Dermis blood vessel endothelial cell (primary cell): ENCODE measurements at places on chromosomes 5 and 9. TPM values are rescaled to one million over a fixed set of nuclear protein-coding genes. Genes with fewer than 3 reads are reported as not detected.

DNA sequence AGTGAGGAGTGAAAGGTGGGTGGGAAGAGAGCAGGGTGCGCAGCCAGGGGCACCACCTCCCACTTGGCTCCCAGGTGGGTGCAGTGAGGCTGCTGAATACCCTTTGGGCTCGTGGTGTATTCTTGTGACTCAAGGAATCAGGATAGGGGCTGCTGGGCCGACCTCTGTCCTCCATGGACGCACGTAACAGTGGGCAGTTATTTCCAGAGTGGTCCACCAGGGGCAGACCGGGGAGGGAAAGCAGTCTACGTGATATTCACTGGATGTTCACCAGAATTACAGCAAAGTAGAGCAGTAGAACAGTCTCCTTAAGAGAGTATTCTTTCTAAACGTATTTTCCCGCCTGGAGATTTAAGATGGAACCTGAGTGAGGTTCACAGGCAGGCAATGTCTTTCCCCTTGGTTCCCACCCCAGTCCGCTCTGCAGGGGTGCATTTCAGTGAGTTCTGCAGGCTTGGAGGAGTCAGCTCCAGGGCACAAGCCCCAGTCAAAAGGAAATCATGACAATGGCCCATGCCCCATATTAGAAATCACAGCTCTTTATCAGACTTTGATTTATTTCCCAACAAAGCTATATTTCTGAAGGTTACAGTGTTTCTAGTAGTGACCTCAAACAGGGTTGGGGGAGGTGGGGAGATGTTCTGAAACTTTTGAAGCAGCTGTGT lies 88.7 kb downstream of the SYK start:
- DNase-seq: no peak

DNA sequence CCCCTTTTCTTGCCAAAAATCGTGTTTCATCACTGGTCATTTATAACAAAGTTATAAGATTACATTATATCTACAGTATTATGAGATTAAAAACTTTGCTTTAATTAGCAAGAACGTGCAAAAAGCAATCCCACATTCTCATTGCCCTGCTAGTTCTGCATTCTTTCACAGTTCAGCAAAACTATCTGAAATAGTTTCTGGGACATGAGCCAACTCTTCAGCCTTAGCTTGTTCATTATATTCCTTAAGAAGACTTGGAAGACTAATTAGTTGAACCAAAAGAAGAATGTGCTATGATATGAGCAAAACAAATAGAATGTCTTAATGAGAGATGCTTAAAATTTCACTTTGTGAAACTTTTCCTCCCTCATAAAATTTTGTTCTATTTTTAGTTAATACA lies 76.7 kb downstream of the ITGA1 start:
- peak; percentile 26 for DNase-seq

DNA sequence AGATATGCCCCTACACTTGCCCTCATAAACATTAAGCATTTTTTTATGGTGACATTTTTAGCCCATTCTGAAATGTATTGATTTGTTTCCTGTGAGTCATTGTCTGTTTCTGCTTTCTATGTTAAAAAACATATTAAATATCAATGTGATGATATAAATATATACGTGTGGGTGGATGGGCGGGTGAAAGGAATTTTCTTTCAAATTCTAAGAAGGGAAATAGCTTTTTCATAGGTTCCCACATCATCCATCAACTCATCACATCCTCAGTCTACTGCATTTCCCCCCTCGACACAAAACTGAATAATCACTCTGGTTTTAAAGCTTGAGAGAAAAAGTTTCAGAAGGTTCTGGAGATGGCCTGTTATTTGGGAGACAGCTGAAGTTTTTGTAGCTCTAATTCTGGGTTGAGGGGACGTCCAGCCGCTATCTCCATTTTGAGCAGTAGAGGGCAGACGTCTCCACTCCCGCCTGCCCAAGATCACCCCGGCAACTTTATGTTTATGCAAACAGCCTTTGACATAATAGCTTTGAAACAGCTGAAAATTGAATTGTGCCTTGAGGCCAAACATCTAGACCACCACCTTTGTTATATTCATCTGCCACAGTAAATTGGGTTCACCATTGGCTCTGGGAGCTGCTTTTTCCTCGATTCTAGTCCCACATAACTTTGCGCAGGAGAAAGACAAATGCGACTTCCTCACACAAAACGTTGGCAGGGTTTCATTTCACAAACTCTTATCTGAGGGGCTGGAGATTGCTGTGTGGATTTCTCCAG lies 216.2 kb upstream of the CLINT1 start:
- DNase-seq: peak; percentile 86

SCGB3A2 gene
- total RNA-seq: not detected in 2 replicates

ZNF300 gene
- 6.5 and 6.8 TPM in 2 replicates for total RNA-seq

SHOC1 gene
- total RNA-seq: not detected in 2 replicates

GRCh38 chr5:118921866-118922265 lies 66.5 kb downstream of the DTWD2 start:
- no peak for DNase-seq

DNA sequence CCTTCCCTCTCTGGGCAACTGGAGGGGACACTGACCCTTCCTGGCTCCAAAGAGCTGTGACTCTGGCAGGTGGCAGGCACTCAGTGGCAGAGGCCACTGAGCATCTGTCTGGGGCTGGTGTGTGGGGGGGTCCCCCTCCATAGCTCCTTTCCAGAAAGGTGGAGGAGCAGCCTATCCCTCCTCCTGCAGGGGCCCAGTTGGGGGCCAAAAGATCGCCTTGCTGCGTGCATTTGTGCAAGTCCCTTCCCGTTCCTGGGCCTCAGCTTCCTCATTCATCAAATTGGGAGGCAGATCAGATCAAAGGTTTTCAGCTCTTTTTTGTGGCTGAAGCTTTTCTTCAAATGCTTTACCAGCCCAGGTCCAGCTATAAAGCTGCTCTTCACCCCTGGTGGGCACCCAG lies 77.7 kb downstream of the NTNG2 start:
- DNase-seq: no peak

RMI1 gene
- total RNA-seq: 8.0 and 18.4 TPM in 2 replicates

DNA sequence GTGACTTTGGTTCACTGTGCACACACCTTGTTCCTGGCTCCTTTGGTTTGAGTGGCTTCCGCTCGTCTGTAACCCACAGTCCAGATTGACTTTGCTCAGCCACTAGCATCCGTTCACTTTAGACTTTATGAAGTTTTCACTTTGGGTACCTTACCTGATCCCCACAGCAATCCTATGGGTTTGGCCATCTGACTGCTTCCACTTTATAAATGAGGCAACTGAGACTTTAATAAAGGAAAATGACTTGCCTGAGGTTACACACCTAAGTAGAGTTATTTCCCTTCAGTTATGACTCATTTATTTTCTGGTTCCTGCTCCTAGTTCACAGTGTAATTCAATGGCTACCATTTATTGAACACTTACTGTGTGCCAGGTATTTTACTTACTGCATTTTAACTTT lies 94.2 kb upstream of the SAP30L start:
- DNase-seq: no peak

DNA sequence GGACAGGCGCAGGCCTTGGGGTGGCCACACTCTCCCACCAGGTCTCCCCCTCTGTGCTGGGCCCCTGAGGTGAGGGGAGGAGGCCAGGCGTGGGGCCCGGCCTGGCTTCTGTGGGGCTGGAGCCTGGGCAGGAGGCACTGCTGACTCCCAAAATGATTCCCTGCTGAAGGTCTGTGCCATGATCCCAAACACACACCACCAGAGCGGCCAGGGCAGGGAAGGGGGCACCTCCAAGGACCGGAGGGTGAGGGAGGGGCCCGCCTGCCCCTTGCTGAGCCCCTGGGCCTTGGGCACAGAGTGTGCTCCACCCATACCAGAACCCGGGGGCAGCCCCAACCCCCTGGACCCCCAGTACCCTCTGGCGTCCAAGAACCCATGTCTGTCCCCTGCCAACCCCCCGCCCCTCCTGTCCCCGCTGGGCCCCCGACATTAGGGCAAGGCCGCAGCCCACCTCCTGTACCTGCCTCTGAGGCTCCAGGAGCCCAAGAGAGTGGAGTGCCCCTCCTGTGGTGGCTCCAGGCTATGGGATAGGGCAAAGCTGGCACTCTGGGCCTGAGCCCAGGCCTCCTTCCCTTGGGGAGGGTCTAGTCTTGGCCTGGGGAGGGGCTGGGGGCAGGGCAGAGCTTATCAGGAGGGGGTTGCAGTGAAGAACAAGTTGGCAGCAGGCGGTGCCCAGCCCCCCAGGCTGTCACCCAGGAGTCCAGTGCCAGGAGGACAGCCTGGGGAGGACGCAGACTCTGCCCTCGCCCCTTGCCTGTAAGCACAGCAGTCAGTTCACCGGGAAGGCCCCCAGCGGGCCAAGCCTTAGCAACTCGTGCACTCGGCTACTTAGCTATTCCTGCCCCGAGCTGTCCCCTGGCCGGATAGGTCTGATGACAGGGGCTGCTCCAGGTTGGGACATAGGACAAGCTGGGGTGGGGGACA lies 2.6 kb upstream of the EGFL7 start:
- DNase-seq: no peak

- DNase-seq: peak; percentile 35
These were observed 91.1 kb upstream of the TBCA start for GRCh38 chr5:77867194-77867691.

DNA sequence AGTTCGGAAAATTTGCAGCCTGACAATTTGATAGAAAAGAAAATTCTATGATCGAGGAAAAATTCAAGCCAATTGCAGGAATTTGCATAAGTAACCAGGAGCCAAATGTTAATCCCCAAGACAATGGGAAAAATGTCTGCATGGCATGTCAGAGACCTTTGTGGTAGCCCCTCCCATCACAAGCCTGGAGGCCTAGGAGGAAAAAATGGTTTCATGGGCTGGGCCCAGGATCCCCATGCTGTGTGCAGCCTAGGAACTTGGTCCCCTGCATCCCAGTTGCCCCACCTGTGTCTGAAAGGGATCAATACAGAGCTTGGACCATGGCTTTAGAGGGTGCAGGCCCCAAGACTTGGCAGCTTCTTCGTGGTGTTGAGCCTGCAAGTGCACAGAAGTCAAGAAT lies 1847.9 kb upstream of the ACO1 start:
- no peak for DNase-seq

DNA sequence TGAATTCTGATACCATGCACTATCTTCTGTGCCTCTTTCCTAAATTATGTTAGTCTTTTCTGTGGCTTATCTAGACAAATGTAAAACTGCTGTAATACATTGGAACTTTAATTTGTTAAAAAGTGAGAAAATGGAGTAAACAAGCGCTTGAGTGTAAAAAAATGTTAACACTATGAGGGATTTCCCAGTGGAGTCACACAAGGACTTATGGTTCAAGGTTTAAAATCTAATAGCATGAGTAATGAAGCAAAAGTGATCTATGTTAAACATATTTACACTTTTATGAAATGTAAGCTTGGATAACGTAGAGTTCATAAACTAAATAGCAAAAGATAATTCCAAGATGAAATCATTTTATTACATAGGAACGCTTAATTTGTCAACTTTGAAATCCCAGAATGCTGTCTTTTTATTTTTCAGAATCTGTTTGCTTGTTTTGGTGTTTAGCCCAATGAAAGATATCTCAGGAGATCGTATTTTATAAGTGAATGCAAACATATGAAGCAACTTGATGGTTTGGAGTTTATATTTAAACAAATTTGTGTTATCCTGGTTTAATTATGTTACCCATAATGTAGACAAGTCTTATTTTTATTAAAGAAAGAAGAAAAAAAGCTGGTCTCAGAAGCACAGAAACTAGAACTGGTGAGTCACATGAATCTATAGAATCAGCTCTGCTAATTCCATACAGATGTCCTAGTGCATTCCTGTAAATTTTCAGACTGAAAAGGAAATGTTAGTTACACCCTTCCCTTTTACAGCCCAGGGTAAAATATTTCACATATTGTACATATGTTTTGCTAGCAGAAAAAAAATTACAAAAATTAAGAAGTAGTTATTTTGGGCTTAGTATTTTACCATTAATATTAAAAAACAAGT lies 34.2 kb upstream of the FBN2 start:
- no peak for DNase-seq
